Hippocampal formation (tissue), 2 donors: ENCODE measurements at places on chromosomes 5 and 9.

- DNase-seq = no peak
Measured at GRCh38 chr9:132538071-132538470, 44.3 kb upstream of the BARHL1 start.

DNA sequence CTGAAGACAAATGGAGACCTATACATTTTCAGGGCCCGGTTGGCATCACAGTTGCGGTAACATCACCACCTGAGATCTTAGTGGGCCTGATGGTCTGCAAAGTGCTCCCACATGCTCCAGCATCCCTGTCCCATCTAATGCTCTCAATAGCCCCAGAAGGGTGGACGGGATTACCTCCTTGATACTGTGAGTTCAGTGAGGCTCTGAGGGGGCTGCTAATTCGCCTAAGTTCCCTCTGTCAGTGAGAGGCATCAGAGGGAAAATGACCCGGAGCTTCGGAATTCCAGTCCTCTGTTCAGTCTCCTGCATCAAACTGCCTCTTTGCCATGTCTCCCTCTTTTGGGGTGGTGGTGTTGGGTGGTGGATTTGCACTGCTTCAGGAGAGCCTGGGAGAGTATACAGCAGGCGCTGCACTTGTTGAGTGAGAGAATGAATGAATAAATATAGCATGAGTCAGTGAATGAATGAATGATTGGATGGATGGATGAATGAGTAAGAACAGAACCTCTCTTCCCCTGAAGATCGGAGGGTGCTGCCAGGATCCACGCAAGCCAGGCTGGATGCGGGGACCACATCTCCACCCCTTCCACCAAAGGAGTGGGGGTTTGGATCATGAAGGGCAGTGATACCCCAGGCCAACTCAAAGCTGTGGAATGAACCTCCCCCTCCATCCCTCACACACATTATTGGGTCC is 141.0 kb downstream of the GABBR2 start:
- no peak for DNase-seq

GRCh38 chr9:89161221-89161620 is 17.4 kb downstream of the SHC3 start:
- DNase-seq = no peak

DNA sequence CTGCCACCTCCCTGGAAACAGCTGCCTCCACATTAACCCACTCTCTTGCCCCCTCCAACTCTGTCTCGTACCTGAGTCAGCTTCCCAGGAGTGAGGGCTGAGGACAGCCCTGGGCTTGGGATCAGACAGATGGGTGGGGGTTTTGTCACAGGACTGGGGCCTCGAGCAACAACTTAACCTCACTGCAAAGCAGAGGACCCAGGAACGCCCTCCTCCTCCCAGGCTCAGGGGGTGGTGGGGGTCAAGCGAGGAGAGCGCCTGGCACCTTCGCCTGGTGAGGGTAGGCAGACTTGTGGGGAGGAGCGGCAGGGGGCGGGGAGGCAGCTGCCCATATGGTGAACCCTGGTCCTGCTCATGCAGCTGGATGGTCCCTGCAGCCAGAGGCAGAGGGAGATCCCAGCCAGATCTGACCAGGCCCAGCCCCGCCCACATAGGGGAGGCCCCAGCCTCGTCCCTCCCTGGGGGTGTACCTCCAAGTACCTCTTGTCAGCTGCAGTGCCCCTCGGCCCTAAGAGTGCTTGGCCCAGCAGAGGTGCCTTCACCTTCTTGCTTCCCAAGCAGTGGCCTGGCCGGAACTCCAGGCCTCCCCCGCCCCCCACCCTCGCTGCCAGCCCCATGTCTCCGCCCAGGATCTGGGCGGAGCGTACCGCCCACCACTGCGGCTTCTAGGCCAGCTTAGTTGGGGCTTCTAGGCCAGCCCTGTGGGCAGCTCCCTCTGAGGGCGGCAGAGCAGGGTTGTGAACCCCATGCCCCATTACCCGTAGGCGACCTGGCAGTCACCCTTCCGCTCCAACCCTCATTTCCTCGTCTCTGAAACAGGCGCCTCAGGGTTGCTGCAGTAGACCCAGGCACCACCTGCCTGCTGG is at the start of gene SARDH:
SARDH (minus strand) TSS at position 579 of the 866 bp plus-strand sequence. CDS start 4,179 bp downstream, outside the sequence.
- DNase-seq = no peak

- DNase-seq = no peak
Measured at GRCh38 chr5:73027361-73027760, 71.5 kb downstream of the FCHO2 start.
